Calu3 (cell line): ENCODE measurements at places on chromosomes 7 and 10. TPM values are rescaled to one million over a fixed set of nuclear protein-coding genes. Genes with fewer than 3 reads are reported as not detected.

- no peaks in the 10 kb centered on the region for H3K4me1 ChIP-seq
- no peaks in the 10 kb centered on the region for H3K27me3 ChIP-seq
These were observed 136.1 kb downstream of the ICA1 start for GRCh38 chr7:8125680-8126444.

- H3K4me3 ChIP-seq, result no peak overlapping the region
- H3K27ac ChIP-seq, result no peak overlapping the region
- H3K4me1 ChIP-seq, result no peaks in the 10 kb centered on the region
- peaks cover 3% of the 10 kb centered on the region for H3K36me3 ChIP-seq
These were observed 152.5 kb downstream of the LCOR start for GRCh38 chr10:96984541-96985131.

The TLX1 gene
- total RNA-seq, result not detected in 2 replicates

The ZNF727 gene
- not detected in 2 replicates for total RNA-seq

- no peak for DNase-seq
- no peak overlapping the region for H3K27ac ChIP-seq
- no peaks in the 10 kb centered on the region for H3K36me3 ChIP-seq
- peaks cover 76% of the 10 kb centered on the region for H3K27me3 ChIP-seq
These were observed 33.5 kb downstream of the KCNMA1 start for GRCh38 chr10:77604063-77604462.
